ENCODE measurements at places on chromosomes 5 and 9.

DNA sequence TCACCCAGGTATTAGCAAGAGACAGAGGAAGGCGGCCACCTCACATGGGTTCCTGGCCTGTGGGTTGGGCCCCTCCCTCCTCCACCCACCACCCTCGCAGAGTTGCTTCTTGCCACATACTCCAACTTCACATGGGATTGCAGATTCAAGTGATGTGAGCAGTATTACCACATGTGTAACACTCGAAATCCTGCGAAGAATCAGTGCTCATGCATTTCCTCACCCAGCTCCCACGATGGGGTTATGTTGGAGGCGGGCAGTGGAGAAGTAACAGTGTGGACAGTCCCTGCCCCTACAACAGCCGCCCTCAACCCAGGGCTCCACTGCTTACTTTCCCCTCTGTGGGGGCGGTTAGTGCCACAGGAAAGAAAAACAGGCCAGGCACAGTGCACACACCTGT is 3.9 kb upstream of the FBP1 start:
- DNase-seq, result no peak

GRCh38 chr5:1744393-1745122 is 55.1 kb downstream of the MRPL36 start:
- DNase-seq, result no peak

DNA sequence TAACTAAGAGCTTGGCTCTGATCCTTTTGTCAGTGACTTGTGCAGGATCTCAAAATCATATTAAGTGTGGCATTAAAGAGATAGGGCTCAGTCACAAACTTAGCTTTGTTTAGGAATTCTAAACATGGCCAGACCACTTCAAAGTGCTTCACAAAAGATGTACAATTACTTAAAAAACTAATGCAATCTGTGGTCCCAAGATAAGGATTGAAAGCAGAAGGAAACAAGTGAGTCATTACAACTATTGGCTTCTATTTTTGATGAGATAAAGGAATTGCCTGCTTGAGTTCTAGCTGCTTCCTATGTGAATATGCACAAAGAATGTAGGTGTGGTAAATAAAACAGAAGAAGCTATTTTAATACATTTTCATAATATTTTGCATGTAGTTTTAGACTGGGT is 44.9 kb upstream of the SLC12A2 start:
- DNase-seq, result no peak

GRCh38 chr5:56963246-56963645 is 11.3 kb upstream of the MIER3 start:
- no peak for DNase-seq

DNA sequence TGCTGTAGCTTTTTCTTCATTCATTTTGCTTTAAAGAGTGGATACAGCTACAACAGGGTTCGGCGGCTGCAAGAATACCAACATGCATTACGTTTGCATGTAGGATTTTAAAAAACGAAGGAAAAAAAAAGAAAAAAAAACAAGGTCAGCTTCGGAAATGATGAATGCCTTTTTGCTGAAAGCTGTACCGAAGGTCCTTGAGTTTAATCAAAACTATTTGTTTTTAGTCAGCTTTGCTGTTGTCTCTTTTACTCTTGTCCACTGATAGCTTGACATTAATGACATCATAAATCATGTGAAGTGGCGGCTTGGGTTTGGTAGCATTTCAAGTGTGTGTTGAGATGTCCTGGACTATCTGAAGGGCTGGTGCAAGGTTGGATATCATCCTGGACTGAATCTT is 779.1 kb downstream of the NR2F1-AS1 start:
- DNase-seq, result peak; percentile 16

DNA sequence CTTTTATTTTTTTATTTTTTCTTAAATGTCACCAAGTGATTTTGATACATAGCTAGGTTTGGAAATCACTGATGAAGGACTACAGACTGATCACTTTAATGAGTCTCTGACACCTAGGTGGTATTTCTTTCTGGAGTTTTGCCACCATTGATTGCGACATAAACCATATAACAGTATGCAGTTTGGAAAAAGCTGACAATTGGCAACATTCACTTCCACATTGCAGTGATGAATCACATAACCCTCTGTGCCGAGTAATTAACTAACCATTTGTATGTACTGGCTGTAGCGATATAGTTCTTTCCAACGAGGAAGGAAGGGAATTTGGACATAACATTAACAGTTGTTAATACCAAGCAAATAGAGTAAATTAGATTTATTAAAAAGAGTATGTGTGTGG is 222.9 kb upstream of the EFNA5 start:
- DNase-seq, result no peak

- no peak for DNase-seq
Measured at GRCh38 chr9:13215791-13216554, 63.5 kb downstream of the MPDZ start.

- DNase-seq, result peak; percentile 89
Measured at GRCh38 chr5:107937204-107937603, 266.5 kb upstream of the EFNA5 start.

DNA sequence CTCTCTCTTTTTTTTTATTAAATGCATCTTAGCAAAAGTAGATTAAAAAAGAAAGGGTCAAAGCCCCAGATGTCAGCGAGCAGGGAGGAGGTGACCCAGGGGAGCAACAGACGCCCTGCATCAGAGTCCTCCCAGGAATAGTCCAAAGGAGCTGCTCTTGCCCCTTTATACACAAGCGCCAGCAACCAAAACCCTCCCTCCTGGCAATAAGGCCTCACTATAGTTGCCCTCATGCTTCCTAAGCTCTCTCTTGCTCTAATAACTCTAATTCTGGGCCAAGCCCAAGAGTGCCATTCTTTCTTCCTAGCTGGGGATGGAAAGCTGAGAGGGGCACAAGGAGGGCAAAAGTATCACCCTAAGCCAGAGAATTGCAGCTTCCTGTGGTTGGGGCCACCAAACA is 26.3 kb downstream of the PCDHGC5 start:
- DNase-seq, result no peak

DNA sequence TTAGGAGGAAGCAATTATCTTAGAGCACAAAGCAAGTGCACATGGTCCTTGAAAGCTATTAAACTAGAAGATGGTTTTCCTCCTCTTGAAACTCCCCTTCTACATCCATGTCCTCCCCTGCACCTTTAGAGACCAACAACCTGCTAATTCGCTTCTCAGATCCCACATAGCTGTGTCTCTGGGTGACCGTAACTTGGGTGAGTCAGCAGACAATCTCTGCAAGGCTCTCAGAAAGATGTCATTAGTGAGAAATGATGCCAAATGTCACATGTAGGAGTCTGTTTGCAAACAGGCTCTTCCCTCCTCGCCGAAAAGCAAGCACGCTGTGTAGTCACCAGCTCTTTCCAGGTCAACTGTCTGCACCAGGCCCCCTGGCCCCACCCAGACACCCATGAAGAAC is 291.8 kb downstream of the SLIT3 start:
- DNase-seq, result no peak

- DNase-seq, result peak; percentile 25
Measured at GRCh38 chr5:172123269-172123692, 64.7 kb downstream of the STK10 start.

- DNase-seq, result peak; percentile 43
Measured at GRCh38 chr5:143229896-143230675, 173.4 kb downstream of the NR3C1 start.

DNA sequence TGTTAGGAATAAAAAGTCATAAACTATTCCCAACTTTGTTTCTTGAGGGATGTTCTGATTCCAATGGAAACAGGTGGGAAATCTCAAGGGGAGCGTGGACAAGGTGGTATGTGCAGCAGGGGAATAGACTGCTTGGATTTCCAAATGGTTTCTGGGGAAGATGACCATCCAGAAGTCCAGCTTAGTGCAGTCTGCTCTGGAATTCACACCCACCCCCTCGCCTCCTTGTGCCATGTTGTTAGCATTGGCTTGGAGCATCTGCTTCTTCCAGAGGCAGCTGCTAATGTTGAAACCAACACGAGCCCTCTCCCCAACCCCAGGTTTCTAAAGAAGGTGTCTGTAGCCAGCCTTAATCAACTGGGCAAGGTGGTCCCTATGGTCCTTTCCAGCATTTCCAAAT is 90.9 kb downstream of the PDE6A start:
- DNase-seq, result no peak

GRCh38 chr5:137778772-137779564 is 24.8 kb upstream of the HNRNPA0 start:
- DNase-seq, result peak; percentile 52

GRCh38 chr9:137453643-137454081 is 5.5 kb downstream of the NSMF start:
- peak; percentile 56 for DNase-seq

DNA sequence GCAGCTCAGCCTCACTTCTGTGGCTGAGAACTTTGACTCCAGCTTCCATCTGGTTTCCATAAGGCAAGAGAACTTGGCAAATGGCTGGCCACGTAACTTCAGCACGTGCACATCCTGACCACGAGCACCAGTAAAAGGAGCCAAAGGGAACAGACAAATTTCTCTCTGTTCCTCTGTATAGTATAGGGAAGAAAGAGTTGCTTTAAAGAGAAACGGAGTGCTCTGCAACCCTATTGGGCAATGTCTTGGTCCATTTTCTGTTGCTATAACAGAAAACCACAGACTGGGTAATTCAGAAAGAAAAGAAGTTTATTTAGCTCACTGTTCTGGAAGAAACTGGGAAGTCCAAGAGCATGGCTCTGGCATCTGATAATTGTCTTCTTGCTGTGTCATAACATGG is 558.7 kb downstream of the ACTL7B start:
- DNase-seq, result no peak

GRCh38 chr5:37207802-37208201 is 41.4 kb downstream of the CPLANE1 start:
- no peak for DNase-seq

DNA sequence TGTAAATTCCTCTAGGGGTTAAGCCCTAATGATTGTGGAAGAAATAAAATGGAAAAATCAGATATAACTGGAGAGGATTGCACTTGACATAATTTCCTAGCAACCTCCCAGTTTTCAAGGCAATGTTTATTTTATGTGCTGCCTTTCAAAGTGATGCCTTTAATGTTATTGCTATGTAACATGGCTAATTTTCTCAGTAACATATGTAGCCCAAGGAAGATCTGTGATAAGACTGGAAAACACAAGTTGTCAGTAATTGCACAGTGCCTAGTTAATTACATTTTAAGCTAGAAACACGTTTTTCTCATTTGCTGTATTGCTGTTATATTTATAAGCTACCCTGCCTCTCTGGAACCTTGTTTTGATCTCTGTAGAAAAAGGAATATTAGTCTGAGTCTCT is 49.2 kb upstream of the KCNN2 start:
- DNase-seq, result peak; percentile 91

- DNase-seq, result peak; percentile 13
Measured at GRCh38 chr5:151622367-151623088, 31.4 kb upstream of the FAT2 start.

DNA sequence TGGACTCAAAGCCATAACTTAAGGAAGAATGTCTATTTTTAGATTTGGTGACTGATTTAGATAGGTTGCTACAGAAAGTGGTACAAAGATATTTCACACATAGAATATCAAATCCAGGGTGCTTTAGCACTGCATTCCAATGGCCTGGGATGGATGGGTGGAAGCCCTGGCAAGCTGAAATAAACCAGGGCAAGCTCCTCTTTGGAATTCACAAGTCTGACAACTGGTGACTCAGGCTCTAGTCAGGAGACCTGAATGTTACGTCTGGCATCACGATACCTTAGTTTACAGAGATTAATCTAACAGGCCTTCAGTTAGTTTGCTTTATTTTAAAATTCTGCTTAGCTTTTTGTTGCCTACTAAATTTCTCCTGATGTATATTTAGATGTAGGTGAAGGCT is 144.0 kb downstream of the TMC1 start:
- DNase-seq, result no peak

DNA sequence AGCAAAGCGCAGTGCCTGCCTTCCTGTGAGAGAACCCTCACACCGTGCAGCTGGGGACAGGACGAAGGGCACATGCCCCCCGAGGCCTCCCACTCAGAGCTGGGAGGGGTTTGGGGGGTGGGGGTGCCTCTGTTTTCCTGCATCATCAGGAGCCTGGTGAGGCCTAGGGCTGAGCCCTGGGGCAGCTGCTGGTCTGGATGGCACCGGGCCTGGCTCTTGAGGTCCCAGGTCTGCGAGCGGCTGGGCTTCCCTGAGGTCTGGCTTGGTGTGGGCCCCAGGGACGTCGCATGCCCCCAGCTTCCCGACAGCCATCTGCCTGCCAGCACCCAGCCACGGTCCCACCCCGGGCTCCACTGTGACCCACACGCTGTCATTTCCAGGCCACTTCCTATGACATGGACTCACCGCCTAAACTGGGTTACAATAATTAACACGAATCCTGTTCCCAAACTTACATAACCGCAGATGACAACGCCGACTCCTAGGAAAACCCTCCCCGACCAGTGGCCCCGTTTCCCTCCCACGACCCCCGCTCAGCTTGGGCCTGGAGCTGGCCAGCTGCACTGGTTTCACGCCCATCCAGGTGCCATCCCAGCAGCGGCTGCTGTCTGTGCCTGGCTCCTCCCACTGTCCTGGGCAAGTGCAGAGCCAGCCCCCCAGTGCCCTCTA is 8.7 kb downstream of the NACC2 start:
- DNase-seq, result no peak

DNA sequence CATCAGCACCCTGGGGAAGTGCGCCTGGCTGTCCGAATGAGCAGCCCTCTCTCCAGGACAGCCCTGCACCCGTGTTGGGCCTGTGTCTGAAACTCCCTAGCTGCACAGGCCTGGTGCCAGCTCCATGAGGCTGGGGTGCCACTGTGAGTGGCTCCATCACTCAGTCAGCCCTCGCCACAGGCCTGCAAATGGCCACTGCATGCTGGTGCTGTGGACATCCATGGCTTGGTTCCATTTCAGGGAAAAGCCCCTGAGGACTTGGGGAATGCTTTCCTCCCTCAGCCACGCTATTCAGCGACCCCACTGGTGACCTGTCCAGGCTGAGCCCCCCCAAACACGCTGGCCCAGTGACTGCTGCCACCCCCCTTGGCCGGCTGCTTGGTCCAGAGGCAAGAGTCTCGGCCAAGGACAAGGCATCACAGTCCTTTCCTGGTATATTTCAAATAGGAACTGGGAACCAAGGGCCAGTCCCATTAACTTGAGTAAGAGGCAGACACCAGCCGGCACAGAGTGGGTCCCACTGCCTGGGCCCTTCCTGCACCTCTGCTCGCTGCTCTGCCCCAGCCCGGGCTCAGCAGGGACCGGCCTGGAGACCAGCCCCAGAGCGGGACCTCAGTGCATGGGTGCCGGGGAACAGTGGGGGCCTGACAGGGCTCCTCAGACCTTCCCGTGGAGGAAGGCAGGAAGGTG is 181.3 kb downstream of the AUH start:
- DNase-seq, result no peak

DNA sequence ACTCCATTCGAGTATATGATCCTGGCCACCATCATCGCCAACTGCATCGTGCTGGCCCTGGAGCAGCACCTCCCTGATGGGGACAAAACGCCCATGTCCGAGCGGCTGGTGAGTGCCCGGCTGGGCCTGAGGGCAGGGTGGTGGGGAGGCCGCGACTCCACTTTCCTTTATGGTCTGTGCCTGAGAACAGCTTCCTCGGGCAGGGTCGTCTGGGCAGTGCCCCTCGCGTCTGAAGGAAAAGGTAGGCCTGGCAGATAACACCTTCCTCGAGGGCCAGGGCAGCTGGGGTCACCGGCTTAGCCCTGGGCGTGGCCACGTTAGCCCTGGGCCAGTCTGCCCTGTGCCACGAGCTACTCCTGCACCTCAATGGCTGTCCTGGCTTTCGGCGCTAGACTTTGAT is 1.5 kb downstream of the CACNA1B start:
- DNase-seq, result no peak
